ENCODE measurements at places on chromosomes 5 and 9. TPM values are rescaled to one million over a fixed set of nuclear protein-coding genes. Genes with fewer than 3 reads are reported as not detected.

DNA sequence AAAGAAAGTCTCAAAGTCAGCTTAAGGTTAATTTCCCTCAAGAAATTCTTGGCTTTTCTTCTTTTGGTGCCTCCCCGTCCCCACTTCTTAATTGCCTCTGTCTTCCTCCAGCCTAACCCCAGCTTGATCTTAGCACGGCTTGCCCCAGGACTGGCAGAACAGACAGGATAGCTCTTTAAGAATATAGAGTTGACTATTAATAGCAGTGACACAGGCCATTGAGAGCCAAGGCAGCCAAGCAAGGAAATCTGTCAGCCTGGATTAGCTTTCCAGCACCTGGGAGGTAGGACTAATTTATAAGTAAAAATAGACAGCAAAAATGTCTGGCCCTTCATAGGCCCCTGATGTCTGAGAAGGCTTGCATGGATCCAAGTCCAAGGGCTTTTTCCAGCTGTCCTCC, 384.6 kb upstream of the SLC30A5 start:
- H3K36me3 ChIP-seq = no peaks in the 10 kb centered on the region
- DNase-seq = no peak
- peaks cover 9% of the 10 kb centered on the region for H3K4me1 ChIP-seq

- DNase-seq = peak; percentile 4
- no peaks in the 10 kb centered on the region for H3K36me3 ChIP-seq
- H3K4me1 ChIP-seq = peaks cover 50% of the 10 kb centered on the region
- H3K27ac ChIP-seq = peak overlapping the region; percentile 89
- H3K27me3 ChIP-seq = no peaks in the 10 kb centered on the region
- no peak overlapping the region for H3K4me3 ChIP-seq
These were observed 78.8 kb downstream of the ADAMTS2 start for GRCh38 chr5:179266291-179267070.

- H3K27me3 ChIP-seq = no peaks in the 10 kb centered on the region
- no peaks in the 10 kb centered on the region for H3K36me3 ChIP-seq
- peaks cover 7% of the 10 kb centered on the region for H3K4me1 ChIP-seq
These were observed 170.5 kb downstream of the COL23A1 start for GRCh38 chr5:178419651-178420050.

- H3K27me3 ChIP-seq = no peaks in the 10 kb centered on the region
- no peak overlapping the region for H3K4me3 ChIP-seq
- H3K27ac ChIP-seq = no peak overlapping the region
These were observed 181.1 kb upstream of the SPEF2 start for GRCh38 chr5:35436400-35437057.

Gene SLC36A2
- total RNA-seq = not detected

Measured in hepatocyte (in vitro differentiated cells).